Keratinocyte (primary cell): ENCODE measurements at places on chromosomes 4 and X. TPM values are rescaled to one million over a fixed set of nuclear protein-coding genes. Genes with fewer than 3 reads are reported as not detected.

- no peak for DNase-seq
- H3K4me3 ChIP-seq = no peak overlapping the region
- no peaks in the 10 kb centered on the region for H3K27me3 ChIP-seq
- H3K27ac ChIP-seq = no peak overlapping the region
- no peaks in the 10 kb centered on the region for H3K4me1 ChIP-seq
Measured at GRCh38 chr4:48195374-48195773, 61.3 kb upstream of the TXK start.

- H3K36me3 ChIP-seq = no peaks in the 10 kb centered on the region
- H3K27ac ChIP-seq = no peak overlapping the region
- H3K4me3 ChIP-seq = no peak overlapping the region
- peaks cover 6% of the 10 kb centered on the region for H3K4me1 ChIP-seq
- H3K27me3 ChIP-seq = no peaks in the 10 kb centered on the region
Measured at GRCh38 chr4:148053298-148054003, 321.6 kb downstream of the ARHGAP10 start.

- DNase-seq = no peak
- no peaks in the 10 kb centered on the region for H3K36me3 ChIP-seq
- no peak overlapping the region for H3K27ac ChIP-seq
- no peak overlapping the region for H3K4me3 ChIP-seq
Measured at GRCh38 chr4:40555176-40555900, 74.3 kb downstream of the RBM47 start.

GRCh38 chr4:183638436-183638835 lies 20.5 kb downstream of the RWDD4 start:
- H3K4me3 ChIP-seq = no peak overlapping the region
- DNase-seq = no peak
- H3K27ac ChIP-seq = no peak overlapping the region
- H3K27me3 ChIP-seq = no peaks in the 10 kb centered on the region

DNA sequence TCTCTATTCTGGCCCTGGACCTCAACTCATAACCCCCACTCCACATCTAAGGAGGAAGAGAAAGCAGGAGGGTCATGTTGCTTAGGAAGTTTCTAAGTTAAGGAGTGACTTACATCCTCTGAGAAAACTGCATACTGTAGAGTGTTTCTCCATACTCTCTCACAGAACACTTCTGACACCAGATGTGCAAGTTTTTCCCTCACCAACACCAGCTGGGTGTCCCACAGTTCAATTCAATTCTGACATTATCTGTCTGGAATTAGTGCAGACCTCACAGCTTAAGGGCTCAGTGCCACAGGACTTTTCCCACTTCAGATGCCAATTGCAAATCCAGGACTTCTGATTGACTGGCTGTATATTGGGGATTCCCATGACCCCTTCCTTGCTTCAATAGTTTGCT lies 89.0 kb upstream of the SFRP2 start:
- no peak for DNase-seq
- no peaks in the 10 kb centered on the region for H3K36me3 ChIP-seq
- no peak overlapping the region for H3K27ac ChIP-seq

DNA sequence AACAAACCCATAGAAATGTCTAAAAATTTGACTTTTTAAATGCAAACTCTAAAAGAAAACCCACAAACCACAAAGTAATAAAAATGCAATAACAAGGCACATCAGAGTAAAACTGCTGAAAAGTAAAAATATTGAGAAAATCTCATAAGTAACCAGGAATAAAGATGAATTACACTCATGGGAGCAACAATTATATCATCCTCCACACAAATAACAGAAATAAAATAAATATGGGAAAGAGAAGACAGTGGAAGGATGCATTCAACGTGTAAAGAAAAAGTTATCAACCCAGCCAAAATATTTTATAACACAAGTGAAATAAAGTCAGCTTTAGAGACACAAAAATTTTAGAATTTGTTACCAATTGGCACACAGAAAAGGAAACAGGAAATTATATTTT lies 1420.2 kb downstream of the PCDH18 start:
- no peak overlapping the region for H3K27ac ChIP-seq
- DNase-seq = no peak
- no peaks in the 10 kb centered on the region for H3K4me1 ChIP-seq

- no peaks in the 10 kb centered on the region for H3K4me1 ChIP-seq
- H3K36me3 ChIP-seq = peaks cover 27% of the 10 kb centered on the region
- H3K4me3 ChIP-seq = no peak overlapping the region
- no peak for DNase-seq
Measured at GRCh38 chrX:16862829-16863228, 7.3 kb downstream of the RBBP7 start.

Gene TBC1D1
- 25.9 to 42.0 TPM (median 32.5 TPM) in 3 replicates for polyA plus RNA-seq

Gene PABPC5
- polyA plus RNA-seq = not detected in 3 replicates

- DNase-seq = no peak
- H3K27me3 ChIP-seq = no peaks in the 10 kb centered on the region
- no peak overlapping the region for H3K4me3 ChIP-seq
- no peaks in the 10 kb centered on the region for H3K36me3 ChIP-seq
- H3K27ac ChIP-seq = no peak overlapping the region
- H3K4me1 ChIP-seq = no peaks in the 10 kb centered on the region
Measured at GRCh38 chr4:42906341-42906740, 13.8 kb downstream of the GRXCR1 start.

Gene KLB
- 0.03 TPM in 1 of 3 replicates, not detected in the others for polyA plus RNA-seq
